Chondrocyte (in vitro differentiated cells): ENCODE measurements at places on chromosomes 16 and 17. TPM values are rescaled to one million over a fixed set of nuclear protein-coding genes. Genes with fewer than 3 reads are reported as not detected.

DNA sequence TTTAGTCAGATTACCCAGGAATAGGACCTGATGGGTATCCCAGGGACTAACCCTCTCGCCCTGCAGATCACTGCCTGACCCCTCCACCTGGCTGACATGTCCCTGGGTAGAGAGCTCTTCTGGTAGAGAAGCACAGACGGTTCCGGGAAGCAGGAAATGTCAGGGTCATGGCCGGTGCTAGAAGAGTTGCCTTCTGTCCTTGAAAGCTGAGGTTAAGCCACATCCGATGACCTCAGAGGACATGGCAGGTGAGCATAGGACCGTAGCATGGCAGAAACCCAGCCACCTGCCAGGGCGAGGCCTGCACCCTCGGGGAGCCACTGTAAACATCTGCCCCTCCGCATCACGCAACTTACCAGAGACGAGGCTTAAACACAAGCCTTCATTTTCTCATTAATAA lies 483.7 kb downstream of the SOX9 start:
- DNase-seq = no peak

GRCh38 chr17:75679706-75680211 lies 12.6 kb downstream of the SAP30BP start:
- DNase-seq = peak; percentile 38

DNA sequence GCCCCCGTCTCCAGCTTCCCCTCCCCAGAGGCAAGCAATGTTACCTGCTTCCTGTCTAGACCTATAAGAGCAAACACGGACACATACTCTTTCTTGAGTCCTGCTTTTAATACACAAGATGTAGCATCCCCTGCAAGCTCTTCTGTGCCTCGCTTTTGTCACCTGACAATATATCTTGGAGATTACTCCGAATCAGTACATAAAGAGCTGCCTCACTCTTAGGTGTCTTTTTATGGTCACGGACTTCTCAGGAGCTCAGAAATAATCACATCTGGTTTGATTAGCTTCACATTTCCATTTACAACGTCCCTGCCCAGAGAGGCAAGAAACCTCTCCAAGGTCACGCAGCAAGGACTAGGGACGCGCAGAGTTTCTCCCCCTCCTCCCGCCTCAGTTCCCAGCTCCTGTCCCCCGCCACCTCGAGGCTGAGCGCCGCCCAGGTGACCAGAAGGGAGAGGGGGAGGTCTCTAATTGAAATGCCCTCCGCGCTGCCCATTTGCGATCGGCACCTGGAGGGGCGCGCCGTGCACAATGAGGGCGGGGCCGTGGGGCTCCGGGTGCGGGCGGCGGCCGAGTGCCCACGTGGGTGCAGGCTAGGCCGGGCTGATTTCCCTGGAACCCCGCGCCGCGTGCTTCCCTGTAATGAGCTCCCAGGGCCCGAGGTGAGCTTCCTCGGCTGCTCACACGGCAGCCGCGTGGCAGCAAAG lies 13.8 kb upstream of the SEZ6 start:
- DNase-seq = no peak

- no peak for DNase-seq
These were observed 16.1 kb upstream of the GNA13 start for GRCh38 chr17:65072660-65073071.

- no peak for DNase-seq
These were observed 46.3 kb downstream of the DNAH9 start for GRCh38 chr17:11644265-11645212.

DNA sequence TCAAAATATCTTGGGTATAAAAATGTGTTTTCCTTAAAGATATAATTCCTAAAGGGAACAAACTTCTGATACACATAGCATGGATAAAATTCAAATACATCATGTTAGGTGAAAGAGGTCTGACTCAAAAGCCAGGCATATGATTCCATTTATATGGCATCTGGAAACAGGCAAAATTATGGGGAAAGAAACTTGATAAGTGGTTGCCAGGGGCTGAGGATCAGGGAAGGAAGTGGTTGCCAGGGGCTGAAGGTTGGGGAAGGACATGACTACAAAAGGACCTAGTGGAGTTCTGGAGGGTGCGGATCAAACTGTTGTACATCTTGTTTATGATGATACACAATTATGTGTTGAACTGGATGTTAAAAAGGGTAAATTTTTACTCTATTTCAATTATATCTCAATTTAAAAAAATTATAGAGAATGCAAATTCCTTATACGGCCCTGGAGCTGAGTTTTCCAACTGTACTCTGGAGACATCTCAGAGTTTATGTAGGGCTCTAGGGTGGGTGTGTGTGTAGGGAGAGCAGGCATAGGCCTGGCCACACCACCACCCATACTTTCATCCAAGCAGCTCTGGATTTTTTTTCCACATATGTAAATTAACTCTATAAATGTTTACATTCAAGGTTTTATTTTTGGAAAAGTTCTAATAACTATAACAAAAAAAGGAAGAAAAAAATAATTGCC lies 55.0 kb downstream of the AMFR start:
- no peak for DNase-seq

DNA sequence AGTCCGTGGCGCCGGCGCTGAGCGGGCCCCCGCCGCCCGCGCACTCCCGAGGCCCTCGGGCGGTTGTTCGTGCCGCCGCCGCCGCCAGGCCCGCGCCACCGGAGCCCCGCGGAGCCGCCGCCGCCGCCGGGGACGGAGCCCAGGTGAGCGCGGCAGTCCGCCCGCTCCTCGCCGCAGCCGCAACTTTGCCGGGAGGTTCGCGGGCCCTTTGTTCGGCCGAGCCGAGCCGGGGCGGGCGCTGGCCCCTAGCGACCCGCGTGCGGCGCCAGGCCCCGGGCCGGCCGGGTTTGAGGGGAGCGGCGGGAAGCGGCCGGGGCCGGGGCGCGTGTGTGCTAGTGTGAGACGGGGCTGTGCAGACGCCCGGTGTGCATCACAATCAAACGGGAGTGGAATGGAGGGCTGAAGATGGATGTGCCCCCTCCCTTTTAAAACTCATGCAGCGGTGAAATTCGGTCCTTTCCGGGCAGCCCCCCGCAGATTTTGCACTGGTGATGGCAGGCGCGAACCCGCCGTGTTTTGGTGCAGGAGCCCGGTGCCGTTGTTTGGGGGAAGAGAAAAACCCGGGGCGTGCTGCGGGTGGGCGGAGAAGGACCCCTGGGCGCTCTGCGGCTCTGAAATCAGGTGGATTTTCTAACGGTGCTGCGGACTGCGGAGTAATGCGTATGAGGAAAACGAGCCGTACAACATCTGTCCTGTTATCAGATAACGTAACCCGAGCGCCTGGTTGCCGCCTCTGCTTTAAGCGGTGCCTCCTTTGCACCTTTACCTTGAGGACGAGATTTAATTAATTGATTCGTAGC lies 823 bp downstream of the TNRC6C start:
- no peak for DNase-seq

The UBE2O gene
- 20.0 to 22.1 TPM (median 22.0 TPM) in 3 replicates for total RNA-seq

The CES4A gene
- total RNA-seq = 1.6 to 6.6 TPM (median 2.6 TPM) in 3 replicates
